Iris pigment epithelial cell (primary cell): ENCODE measurements at places on chromosomes 4 and X.

DNA sequence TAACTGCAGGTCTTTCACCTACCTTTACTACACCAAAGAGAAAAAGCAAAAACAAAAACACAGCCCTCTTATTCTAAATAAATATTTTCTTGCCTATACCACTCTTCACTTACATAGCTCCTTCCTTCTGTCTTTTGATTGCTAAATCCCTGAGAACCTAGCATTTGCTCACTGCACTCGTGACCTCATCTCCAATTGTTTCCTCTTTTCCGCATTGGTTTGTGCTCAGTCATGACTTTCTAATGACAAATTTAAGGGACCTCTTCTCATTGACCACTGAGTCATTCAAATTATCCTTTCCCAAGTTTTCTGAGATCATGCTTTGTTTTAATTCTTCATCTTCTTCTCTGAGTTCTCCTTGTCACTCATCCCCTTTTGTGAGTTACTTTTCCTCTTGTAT lies 1697.1 kb downstream of the STIM2 start:
- peak; percentile 57 for DNase-seq

- DNase-seq: peak; percentile 10
Observed at GRCh38 chrX:130413415-130413814, 11.6 kb downstream of the RBMX2 start.

DNA sequence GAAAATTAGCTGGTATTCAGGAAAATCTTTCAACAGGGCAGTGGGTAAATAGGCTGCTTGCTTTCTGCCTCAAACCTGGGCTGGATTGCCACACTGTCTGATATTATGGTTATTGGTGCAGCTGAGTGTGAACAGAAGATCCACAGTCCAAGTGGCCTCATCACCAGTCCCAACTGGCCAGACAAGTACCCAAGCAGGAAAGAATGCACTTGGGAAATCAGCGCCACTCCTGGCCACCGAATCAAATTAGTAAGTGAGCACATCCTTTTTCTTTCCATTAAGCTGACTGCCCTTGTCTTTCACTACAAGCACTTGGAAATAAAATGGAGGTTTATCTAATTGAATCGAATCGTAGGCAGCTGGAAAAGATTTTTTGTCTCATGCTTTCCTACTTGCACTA lies 204.7 kb downstream of the TLL1 start:
- DNase-seq: no peak

- no peak for DNase-seq
Observed at GRCh38 chr4:80228460-80228859, 31.2 kb downstream of the PRDM8 start.

DNA sequence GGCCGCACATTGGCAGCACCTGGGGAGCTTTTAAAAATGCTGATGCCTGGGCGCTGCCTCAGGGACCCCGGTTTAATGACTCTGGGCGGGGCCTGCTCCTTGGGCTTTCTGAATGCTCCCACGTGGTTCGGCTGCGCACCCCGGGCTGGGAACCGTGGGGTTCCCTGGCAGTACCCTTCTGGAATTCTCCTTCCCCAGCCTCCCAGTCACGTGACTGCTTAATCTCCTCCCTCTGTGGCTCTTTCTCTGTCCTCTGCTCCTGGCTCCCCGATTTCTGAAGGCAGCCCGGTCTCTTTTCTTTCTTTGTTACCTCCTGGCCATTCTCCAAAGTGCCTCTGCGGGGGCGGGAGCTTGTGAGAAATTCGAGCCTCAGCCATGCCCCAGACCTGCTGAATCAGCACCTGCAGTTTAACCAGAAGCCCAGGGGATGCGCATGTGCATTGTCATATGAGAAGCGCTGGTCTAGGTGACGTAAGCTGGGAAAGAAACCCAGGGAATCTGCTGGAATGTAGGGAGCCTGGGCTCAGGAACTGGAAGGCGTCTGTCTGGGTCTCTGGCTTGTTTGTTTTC lies 16.6 kb downstream of the CLCN4 start:
- peak; percentile 94 for DNase-seq

DNA sequence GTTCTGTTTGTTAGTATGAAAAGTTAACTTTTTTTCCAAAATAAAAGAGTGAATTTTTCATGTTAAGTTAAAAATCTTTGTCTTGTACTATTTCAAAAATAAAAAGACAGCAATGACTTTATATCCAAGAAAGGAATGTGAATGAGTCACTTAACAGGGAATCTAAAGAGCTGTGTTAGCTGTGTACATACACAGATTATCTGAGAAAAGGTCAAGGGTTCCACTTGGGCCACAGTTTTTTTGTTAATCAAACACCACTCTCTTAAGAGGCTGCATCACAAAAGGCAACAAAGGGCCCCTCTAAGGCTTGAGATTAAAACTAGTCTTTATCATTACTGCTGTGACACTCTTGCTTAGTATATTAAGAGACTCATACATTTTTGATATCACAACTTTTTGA lies 82.1 kb downstream of the FIP1L1 start:
- DNase-seq: peak; percentile 74

GRCh38 chrX:68375803-68376202 lies 57.5 kb downstream of the OPHN1 start:
- DNase-seq: no peak

DNA sequence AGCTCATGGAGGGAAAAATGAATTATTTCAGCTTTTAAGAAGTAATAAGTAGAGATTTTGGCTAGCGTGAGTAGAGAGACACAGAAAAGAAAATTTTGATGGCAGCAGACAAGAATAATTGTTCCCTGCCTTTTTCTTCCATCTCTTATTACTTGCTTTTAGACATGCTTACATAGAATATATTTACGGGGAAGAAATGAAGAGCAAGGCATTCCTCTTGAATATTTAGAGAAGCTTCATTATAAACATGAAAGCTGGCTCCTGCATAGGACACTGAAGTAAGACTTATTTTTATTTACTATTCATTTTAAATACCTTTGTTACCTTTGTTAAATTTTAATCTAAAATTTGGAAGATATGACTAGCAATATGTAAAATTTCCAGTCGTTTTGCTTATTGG lies 32.2 kb downstream of the DCK start:
- DNase-seq: no peak

GRCh38 chr4:143185253-143186107 lies 763 bp downstream of the USP38 start:
- DNase-seq: peak; percentile 32

DNA sequence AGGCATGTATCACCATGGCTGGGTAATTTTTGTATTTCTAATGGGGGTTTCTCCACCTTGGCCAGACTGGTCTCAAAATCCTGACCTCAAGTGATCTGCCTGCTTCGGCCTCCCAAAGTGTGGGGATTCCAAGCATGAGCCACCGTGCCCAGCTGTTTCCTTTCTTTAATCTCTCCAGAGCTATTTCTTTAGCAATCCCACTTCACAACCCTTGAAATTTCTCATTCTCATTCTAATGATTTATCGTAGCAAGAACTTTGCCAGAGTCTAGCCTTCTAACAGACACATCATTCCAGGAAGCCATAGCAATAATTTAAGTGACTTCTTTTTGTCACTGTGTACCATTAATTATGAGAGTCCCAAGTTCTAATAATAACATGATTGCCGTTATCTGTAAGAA lies 68.6 kb downstream of the RXFP1 start:
- DNase-seq: no peak

- peak; percentile 69 for DNase-seq
Observed at GRCh38 chrX:97398030-97398551, 514.4 kb downstream of the RPA4 start.

GRCh38 chr4:137892134-137892533 lies 350.0 kb downstream of the SLC7A11 start:
- peak; percentile 76 for DNase-seq

DNA sequence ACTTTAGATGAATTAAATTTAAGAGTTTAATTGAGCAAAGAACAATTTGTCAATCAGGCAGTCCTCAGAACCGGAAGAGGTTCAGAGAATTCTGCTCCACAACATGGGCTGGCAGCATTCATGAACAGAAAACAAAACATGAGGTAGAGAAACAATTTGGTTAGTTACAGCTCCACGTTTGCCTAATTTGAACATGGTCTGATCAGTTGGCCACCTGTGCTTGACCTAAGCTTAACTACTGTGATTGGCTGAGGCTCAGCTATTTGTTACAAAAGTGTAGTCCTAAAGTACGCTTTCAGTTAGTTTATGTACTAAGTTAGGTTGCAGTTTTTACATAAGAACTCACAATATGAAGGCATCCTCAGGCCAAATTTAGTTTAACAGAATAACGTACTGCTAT lies 258.6 kb downstream of the ADAM29 start:
- no peak for DNase-seq

- no peak for DNase-seq
Observed at GRCh38 chr4:188018262-188018661, 22.7 kb downstream of the ZFP42 start.

- peak; percentile 45 for DNase-seq
Observed at GRCh38 chrX:14039344-14039743, 9.7 kb upstream of the GEMIN8 start.

- no peak for DNase-seq
Observed at GRCh38 chrX:128653524-128654060, 601.4 kb upstream of the ACTRT1 start.

- no peak for DNase-seq
Observed at GRCh38 chr4:75708218-75708691, 16.1 kb upstream of the USO1 start.

DNA sequence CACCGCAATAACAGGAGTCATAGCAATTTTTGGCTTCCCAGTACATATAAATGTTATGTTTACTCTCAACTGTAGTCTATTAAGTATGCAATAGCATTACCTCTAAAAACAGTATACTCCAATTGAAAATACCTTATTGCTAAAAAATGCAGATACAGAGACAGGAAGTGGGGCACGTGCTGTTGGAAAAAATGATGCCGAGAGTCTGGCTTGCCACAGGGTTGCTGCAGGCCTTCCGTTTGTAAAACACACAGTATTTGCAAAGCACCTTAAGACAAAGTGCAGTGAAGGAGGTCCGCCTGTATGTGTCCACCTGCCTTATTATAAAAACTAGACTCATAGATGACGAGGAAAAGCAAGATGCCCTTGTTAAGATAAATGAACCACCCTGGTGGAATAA lies 23.5 kb downstream of the CD99 start:
- no peak for DNase-seq

- peak; percentile 99 for DNase-seq
Observed at GRCh38 chr4:175419236-175419718, 392.8 kb downstream of the GPM6A start.

GRCh38 chr4:18593297-18594002 lies 571.9 kb upstream of the LCORL start:
- DNase-seq: peak; percentile 71

GRCh38 chrX:101658661-101659491 lies 774 bp downstream of the ARMCX2 start:
- DNase-seq: peak; percentile 56
